ENCODE measurements at places on chromosomes 4 and X.

GRCh38 chr4:24328310-24328709, 256.0 kb downstream of the DHX15 start:
- no peak for DNase-seq

DNA sequence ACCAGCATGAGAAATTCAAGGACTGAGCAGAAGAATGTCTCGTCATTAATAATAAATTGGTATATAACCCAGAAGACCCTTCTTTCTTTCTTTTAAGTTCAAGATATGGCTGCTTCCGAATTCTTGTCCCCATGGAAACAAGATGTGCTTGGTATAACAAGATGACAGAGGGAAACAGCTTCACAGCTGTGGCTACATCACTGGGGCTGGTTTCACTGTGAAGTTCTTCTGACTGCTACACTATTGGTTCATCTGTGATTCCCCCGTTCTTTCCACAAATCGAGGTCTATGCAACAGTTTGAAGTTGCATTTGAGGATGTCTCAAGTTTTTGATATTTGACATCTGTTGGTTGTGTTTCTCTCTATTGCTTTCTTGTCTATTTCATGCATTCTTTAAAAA, 12.3 kb upstream of the DTHD1 start:
- DNase-seq, result no peak

- peak; percentile 96 for DNase-seq
Observed at GRCh38 chrX:154730253-154730891, 20.5 kb downstream of the GAB3 start.

DNA sequence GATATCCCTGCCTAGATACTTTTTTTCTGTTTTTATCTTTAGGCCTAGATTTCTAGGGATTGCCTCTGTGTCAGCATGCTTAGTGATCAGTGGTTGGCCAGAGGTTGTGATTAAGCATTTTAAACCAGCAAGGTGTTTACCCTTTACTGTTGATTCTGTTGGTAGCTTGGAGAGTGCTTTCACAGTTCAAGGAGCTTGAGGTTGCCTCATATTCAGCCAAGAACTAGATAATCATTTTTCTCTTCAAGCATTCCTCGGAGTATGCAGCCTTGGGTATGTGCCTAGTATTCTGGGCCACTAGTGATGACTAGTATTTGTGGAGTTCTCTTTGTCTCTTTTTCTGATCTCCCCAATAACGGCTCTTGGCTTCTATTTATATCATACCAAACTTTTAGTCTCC, 20.4 kb downstream of the APOOL start:
- DNase-seq, result no peak

GRCh38 chrX:39167791-39168190, 366.5 kb downstream of the MID1IP1 start:
- DNase-seq, result no peak

DNA sequence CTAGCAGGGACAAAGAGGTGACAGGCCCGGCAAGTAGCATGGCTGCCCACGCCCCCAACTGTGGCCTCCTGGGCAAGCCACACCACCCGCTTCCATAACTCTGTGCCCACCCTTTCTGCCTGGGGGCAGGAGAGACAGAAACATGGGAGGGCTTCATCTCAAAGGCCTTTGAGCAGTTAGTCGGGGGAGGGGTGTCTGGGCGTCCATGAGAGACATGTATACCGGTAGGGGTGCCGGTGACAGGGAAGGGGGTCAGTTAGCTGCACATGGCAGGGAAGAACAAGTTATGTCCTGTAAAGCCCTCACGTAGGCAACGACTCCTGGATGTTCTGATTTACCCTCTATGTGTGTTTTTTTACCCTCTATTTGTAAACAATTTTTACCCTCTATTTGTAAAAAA, 9.3 kb downstream of the PDZD4 start:
- no peak for DNase-seq

GRCh38 chr4:32427566-32427965, 1707.4 kb downstream of the PCDH7 start:
- no peak for DNase-seq

DNA sequence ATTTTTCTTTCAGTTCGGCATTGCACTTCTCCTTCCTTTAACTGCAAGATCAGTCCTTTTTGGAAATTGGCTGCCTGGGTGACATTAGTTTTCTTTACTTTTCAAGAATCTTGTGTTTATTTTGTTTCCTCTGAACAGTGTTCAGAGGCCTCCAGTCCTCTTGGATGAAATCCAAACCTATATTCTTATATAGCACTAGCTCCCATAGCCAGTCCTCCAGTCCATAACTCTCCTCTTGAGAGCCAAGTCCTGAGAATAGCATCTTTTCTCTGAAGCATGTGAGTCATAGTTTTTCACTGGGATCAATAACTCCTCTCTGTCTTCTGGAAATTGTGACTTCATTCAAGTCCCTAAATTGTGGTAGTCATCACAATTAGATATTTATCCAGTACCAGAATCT, 357.5 kb downstream of the RAPGEF2 start:
- DNase-seq, result no peak

- peak; percentile 60 for DNase-seq
Observed at GRCh38 chr4:73446336-73446938, 10.4 kb downstream of the AFP start.

Data from lung microvascular endothelial cell (primary cell).